ENCODE measurements at places on chromosomes 12 and 14.

DNA sequence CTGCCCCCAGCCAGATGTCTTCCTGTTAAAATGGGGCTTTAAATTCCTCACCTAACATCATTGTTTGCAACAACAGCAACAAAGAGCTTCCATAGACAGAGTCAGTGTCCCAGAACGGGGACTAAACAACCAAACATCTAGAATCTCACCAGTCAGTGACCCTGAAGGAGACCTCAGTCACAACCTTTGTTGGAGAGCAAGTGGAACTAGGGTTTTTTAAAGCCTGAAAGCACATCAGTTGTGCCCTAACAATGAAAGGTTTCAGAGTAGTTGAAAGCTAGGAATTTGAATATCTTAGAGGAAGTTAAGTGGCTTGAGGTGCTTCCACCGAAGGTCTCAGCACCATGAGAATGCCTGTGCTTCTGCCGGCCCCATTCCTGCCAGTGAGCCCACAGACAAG, 5.0 kb upstream of the ALDH2 start:
- peak; percentile 73 for DNase-seq

DNA sequence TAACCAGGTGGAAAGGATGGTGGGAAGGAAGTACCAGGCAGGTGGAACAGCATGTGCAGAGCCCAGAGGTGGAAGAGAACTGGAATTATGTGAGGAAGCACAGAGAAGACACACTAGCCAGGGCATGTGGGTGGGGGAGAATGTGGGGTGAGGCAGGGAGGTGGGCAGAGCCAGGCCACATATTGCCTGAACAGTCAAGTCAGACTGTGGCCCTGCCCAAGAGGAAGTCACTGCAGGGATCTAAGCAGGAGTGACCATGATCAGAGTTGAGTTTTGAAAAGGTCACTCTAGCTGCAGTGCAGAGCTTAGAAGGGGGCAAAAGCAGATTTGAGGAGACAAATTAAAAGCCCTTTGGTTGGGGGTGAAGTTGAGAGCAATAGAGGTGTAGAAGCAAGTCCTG, 114.0 kb upstream of the SLC38A2 start:
- no peak for DNase-seq

GRCh38 chr14:23024612-23025075, 10.1 kb downstream of the PSMB5 start:
- DNase-seq, result no peak

DNA sequence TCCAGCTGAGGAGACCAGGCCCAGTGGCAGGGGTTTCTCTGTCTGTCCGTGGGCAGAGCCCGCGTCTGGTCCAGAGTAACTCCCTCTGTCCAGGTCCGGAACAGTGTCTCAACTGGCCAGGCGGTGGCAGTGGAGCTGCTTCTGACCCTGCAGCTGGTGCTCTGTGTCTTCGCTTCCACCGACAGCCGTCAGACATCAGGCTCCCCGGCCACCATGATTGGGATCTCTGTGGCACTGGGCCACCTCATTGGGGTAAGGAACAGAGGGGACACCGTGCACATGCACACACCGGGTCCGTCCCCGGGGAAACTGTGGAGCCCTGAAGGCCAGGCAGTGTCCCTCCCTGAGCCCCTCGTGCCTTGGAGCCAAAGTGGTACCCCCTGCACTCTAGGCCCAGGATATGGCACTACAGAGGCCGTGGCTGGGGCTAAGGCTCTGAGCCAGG, 1.5 kb downstream of the AQP6 start:
- DNase-seq, result no peak

DNA sequence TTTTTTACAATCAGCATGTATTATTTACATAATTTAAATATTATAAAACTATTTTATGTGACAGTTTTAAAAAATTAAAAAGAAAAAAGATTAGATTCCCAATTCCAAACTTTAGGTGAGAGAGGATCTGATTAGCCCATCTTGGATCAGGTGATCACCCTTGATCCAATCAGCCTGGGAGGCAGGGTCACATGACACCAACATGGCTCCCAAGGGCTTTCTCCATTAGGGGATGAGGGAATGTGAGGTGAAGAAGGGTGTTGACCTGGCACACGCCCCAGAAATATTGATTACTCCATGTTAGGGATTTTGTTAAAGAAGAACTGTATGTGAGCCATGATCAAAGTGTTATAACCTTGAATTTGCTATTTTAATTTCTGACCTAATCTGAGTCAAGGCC, 225.4 kb downstream of the RBM19 start:
- DNase-seq, result no peak

- DNase-seq, result no peak
These were observed 306.3 kb downstream of the APAF1 start for GRCh38 chr12:98951406-98951805.

DNA sequence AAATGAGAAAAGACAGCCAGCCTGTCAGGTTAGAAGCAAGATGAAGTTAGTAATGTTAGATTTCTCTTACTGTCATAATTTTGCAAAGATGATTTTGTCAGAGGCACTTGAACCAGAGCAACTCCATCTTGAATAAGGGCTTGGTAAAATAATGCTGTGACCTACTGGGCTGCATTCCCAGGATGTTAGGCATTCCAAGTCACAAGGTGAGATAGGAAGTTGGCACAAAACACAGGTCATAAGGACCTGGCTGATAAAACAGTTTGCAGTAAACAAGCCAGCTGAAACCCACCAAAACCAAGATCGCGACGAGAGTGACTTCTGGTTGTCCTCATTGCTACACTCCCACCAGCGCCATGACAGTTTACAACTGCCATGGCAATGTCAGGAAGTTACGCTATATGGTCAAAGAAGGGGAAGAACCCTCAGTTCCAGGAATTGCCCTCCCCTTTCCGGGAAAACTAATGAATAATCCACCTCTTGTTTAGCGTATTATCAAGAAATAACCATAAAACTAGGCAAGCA, 1313.5 kb upstream of the TMEM132C start:
- no peak for DNase-seq

DNA sequence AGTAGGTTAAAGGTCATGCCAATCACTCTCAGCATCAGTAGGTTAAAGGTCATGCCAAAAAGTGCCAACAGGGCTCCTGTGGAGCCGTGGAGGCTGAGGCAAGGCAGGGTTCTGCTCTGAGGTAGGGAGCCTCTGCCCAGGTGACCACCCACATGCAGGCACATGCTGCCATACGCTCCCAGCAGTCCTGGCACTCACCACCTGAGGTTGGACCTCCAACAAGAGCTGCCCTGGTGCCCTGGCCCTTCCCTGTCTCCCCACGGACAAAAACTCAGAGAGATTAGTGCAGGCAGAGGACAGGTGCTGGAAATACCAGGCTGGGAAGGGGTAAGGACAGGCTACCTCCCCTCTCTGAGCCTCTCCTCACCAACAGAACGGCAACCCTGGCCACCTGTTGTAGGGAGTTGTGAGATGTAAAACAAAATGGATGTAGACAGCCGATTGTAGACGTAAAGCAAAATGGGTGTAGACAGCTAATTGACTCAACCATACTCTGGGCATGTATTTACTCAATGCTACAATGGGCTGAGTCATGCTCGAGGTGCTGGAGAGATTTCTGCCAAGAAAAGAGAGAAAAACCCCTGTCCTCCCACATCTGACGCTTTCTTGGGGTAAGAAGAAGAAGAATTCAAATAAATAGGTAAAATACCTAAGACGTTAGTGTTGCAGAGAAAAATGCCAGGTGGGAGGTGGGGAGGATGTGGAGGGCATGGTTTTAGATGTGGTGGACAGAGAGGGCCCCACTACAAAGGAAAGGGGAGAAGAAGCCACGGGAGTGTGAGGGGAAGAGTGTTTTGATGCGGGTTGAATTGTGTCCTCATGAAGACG, 32.4 kb downstream of the LTBP2 start:
- no peak for DNase-seq

DNA sequence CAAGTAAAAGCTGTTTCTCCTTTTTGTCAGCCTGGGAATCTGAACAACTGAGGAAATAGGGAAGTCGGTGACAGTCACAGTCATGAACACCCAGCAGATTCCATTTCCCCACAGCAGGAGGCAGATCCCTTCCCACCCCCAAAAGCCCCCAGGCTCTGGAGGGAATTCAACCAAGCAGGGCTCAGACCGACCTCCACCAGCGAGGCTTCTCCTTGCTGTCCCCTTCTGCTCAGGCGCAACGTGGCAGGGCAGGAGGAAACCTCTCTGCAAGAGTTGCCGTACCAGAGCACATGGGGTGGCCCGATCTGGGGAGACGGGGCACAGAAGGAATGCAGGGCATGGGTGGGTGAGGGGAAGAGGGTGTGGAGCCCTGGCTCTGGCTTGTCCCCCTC, 319 bp downstream of the GALNT6 start:
- peak; percentile 11 for DNase-seq

- no peak for DNase-seq
These were observed 233.0 kb downstream of the SLC41A2 start for GRCh38 chr12:104724992-104725585.

DNA sequence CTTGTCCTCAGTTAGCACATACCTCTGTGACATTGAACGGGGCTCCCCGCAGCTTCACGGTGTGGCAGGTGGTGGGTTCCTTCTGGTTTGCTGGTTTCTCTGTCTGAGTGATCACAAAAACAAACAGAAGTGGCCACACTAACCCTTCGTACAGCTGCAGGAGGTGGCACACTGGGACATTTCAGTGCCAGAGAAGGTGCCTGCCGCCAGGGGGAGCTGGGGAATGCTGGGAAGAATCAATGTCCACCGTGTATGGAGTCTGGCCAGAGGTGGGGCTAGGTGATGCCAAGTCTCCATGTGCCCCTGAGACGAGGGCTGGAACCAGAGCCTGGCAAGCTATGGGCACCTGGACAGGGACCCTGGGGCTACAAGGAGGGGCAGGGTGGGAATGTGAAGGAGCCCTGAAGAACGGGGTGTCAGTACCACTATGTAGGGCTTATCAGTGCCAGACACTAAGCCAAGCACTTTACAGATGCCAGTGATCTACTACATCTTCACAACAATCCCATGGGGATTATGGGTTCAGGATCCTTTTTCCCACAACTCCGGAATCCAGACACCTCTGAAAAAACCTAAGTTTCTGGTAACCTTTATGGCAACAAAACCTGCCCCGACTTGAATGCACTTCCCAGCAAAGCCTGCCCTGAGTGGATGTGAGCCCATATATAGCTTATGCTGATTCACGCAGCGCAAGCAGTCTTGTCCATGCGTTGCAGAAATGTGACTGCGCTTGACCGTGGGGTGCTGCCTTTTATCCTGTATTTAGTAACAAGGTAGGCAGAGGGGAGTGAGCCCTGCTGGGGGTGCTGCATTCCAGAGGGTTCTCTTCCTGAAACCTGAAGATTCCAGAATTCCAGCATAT, 10.8 kb downstream of the RBM19 start:
- DNase-seq, result no peak

- no peak for DNase-seq
These were observed 80.8 kb downstream of the GPR65 start for GRCh38 chr14:88085736-88086135.

DNA sequence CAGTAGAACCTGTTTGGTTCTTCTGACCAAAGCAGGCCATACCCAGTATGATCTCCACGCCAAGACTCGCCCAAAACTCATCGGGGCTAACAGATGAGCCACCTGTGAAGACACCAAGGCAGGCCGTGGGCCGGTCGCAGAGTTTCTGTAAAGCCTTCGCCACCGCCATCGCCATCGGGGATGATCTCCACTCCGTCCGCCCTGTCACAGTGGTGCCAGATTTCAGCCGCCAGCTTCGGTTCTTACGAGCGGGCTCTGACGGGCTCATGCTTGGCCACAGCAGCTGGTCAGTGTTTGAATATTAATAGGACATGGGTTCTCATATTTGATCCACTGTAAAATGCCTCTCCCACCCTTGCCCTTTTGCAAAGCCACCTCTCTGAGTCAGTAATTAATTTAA, 113.2 kb upstream of the TMEM132D start:
- no peak for DNase-seq

DNA sequence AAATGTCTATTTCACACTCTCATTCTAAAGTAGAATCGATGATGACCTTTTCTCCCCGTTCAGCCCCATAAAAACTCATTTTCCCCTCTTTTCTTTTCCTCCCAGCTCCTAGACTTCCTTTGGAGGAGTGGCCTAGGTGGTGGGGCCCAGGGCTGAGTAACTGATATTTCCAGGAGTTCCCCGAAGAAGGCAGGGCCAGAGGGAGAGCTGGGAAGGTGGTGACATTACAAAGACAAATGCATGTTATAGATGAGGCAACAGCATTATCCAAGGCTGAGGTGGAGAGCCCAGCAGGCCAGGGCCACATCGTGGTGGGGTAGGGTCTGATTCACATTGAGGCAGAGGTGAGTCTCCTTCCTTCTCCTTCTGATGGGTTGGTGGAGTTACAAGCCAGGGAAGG, 22.2 kb upstream of the HDAC7 start:
- no peak for DNase-seq

All from neuronal stem cell (in vitro differentiated cells).